ENCODE measurements at places on chromosomes 12 and 14.

DNA sequence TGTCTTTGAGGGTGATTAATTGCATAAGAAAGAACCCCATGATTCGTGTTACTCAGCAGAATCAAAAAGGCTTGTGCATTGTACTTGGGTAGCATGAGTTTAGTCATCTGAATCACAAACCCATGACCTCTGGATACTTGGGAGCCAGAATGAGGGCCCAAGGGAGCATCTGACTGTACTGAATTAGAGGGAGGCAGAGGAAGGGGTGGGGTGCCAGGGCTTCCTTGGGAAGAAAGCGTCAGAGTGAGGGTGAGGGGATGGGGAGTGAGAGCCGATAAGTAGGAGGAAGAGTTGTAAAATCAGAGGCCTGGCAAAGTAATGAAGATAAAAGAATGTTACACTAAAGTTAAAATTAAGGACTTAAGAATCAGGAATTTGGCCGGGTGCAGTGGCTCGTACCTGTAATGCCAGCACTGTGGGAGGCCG, 29.8 kb downstream of the GPRC5D start:
- no peak for DNase-seq

- no peak for DNase-seq
These were observed 404.5 kb downstream of the FUT8 start for GRCh38 chr14:65817011-65817410.

- no peak for DNase-seq
These were observed 10.8 kb upstream of the KLHL42 start for GRCh38 chr12:27769142-27769673.

DNA sequence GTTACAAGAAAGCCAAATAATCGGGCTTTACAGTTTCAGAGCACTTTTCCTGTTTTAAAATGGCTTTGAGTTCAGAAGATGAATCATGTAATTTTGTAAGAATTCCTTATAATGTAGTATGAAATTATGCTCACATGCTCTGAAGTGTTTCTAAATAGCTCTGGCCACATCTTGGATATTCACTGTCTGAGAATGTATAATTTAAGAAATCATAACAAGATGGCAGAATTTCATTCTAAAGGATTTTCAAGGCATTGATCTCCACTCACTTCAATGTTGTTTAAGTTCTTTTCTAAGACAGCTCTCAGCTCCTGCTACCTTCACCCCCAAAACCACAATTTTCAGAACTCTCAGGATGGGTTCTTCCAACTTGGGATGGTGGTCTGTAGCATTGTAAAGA, 180.1 kb downstream of the DACT1 start:
- no peak for DNase-seq

GRCh38 chr14:72755766-72756165, 138.1 kb downstream of the DPF3 start:
- no peak for DNase-seq

DNA sequence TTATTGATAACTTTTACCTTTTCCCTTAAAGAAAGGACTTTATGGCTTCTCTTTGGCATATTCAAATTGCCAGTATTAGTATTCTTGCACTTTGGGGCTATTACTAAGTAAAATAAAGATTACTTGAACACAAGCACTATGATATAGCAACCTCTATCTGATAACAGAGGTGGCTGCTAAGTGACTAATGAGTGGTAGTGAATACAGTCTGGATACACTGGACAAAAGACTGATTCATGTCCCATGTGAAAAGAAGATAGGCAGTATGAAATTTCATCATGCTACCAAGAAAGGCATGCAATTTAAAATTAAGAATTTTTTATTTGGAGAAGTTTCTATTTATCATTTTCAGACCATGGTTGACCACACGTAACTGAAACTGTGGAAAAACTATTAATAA, 399.9 kb downstream of the FSCB start:
- no peak for DNase-seq

DNA sequence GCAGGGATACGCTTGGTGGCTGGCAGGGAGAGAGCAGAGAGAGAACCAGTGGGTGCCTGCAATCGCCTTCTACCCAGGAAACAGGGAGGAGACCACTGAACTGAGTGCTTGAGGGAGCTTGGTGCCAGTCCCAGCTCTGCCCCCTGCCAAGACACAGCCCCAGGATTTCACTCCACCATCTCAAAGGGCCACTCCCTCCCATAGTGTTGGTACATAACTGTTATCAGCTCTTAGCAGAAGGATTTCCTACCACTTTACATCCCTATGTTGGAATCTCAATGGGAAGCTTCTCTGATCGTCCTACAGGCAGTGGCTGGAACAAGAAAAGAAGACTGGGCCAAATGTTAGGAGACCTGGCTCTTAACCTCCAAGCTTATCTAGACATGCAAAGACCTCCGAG, 157.4 kb upstream of the FOXN3 start:
- DNase-seq, result no peak

GRCh38 chr14:49997991-49998390, 105.1 kb downstream of the ARF6 start:
- DNase-seq, result no peak

GRCh38 chr12:27219693-27220054, 24.4 kb upstream of the STK38L start:
- no peak for DNase-seq

- DNase-seq, result no peak
These were observed 56.1 kb upstream of the DYRK2 start for GRCh38 chr12:67592228-67593011.

GRCh38 chr12:88546226-88546625, 34.0 kb downstream of the KITLG start:
- DNase-seq, result no peak

- no peak for DNase-seq
These were observed 116.5 kb downstream of the METTL25 start for GRCh38 chr12:82474798-82475184.

DNA sequence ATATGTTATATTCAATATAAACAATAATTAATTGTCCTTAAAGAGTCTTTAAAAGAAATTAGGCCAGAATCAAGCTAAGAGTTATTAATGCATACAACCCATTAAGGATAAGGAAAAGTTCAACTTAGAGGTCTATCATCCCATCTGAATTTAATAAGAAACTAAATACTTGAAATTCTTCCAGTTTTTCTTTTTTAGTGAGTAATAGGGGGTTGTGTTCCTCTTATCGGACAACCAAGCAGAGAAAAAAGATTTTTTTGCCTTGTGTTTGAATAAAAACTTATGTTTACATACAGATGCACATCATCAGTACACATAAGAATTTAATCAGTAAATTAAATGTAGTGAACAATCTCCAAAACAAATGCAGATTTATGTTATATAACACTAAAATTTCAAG, 32.5 kb downstream of the PAWR start:
- DNase-seq, result no peak

DNA sequence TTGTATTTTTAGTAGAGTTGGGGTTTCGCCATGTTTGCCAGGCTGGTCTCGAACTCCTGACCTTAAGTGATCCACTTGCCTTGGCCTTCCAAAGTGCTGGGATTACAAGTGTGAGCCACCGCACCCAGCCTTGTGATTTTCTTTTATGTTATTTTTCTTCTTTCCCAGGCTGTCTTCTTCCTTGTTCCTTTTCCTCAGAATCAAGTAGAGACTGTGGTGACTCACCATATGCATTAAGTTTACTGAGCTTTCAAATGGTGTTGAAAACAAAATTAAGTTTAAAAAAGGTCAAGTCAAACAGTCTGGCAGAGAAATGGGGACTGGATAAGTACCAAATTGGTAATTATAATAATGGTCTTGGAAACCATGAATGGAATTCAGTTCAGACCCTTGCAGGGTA, 5.7 kb downstream of the ARPC3 start:
- DNase-seq, result no peak

DNA sequence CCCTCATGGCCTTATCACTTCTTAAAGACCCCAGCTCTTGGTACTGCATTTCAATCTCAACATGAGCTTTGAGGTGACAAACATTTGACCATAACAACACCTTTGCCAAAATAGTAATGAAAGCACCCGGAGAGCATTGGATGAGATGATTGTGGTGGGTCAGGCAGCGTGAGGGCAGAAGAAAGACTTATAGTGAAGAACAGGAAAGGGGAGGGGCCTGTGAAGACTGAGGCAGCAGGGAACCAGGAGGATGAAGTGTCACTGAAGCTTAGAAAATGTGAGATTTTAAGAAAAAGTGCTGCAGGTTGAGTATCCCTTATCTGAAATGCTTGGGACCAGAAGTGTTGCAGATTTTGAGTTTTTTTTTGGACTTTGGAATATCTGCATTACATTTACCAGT, 86.3 kb downstream of the EMP1 start:
- DNase-seq, result no peak

- DNase-seq, result no peak
These were observed 150.7 kb upstream of the CPM start for GRCh38 chr12:69083689-69084088.

GRCh38 chr12:92729773-92730305, 27.1 kb downstream of the PLEKHG7 start:
- no peak for DNase-seq

DNA sequence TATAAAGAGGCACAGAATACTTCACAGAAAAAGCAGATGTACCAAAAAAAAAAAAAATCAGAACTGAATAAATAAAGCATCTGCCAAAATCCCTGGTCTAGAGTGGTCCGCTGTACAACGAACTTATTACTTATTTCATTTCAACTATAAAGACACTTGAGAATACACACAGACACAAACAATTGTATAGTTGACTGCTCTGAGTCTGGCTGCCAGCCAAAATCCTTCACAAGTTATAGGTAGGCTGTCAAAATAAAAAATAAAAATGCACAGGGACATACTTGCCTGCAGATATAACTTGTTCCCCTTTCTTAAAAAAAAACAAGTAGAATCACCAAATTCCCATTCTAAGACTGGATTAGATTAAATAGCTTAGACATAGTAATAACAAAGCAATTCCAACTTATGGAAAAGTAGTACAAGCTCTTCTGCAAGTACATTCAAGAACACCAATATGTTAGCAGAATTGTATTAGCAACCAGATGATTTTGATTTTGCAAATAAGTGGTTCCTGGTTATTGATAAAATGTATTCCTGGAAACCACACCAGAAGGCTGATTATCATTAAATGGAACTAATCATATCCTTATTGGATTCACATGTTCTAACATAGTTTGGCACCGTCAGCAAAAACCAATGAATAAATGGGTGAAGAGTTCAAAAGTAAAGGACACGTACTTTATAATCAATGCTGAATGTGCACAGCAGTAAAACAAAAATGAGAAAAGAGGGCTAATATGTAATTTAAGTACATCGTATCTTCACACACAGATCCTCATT, 248.5 kb downstream of the NELL2 start:
- DNase-seq, result no peak

GRCh38 chr12:55935738-55936151, 4.8 kb downstream of the DGKA start:
- DNase-seq, result no peak

GRCh38 chr14:74762917-74763802, at the start of gene YLPM1:
YLPM1 (plus strand) TSS chr14:74763316; CDS start chr14:74763490, 174 bp downstream.
- peak; percentile 95 for DNase-seq

All from putamen (tissue), 1 donor.